ENCODE measurements at places on chromosomes 3 and 15. TPM values are rescaled to one million over a fixed set of nuclear protein-coding genes. Genes with fewer than 3 reads are reported as not detected.

ZPLD1 gene
- not detected for total RNA-seq

FBXL22 gene
- 1.2 TPM for total RNA-seq

CHRNA3 gene
- not detected for total RNA-seq

KNG1 gene
- total RNA-seq, result not detected

ISL2 gene
- not detected for total RNA-seq

ADAMTS9 gene
- not detected for total RNA-seq

FMN1 gene
- 0.08 TPM for total RNA-seq

GPR160 gene
- total RNA-seq, result 10.5 TPM

LRRN1 gene
- 1.4 TPM for total RNA-seq

SLC9C1 gene
- not detected for total RNA-seq

SCN5A gene
- total RNA-seq, result 0.53 TPM

ZNF770 gene
- total RNA-seq, result 43.3 TPM

PLSCR5 gene
- total RNA-seq, result not detected

ZNF774 gene
- total RNA-seq, result 2.4 TPM

KCTD6 gene
- 9.7 TPM for total RNA-seq

SLC24A5 gene
- total RNA-seq, result not detected

SEMA3G gene
- total RNA-seq, result 0.09 TPM

PATL2 gene
- total RNA-seq, result 55.2 TPM

ROBO1 gene
- total RNA-seq, result 5.4 TPM

CRTAP gene
- 36.0 TPM for total RNA-seq

PIK3CB gene
- 17.6 TPM for total RNA-seq

MCF2L2 gene
- total RNA-seq, result 8.2 TPM

WNT7A gene
- 1.5 TPM for total RNA-seq

SEMA6D gene
- not detected for total RNA-seq

MUC20 gene
- total RNA-seq, result 3.0 TPM

LSG1 gene
- 55.2 TPM for total RNA-seq

ABHD17C gene
- total RNA-seq, result 2.1 TPM

BCL2A1 gene
- 33.6 TPM for total RNA-seq

GPR27 gene
- total RNA-seq, result 0.28 TPM

ETV5 gene
- total RNA-seq, result 1.4 TPM

GLDN gene
- total RNA-seq, result not detected

GHRL gene
- total RNA-seq, result 0.53 TPM

CFAP92 gene
- not detected for total RNA-seq

FILIP1L gene
- total RNA-seq, result 2.0 TPM

ZNF660 gene
- total RNA-seq, result 0.65 TPM

TERC gene
- 10.9 TPM for total RNA-seq

GOLGA6L24 gene
- total RNA-seq, result not detected

TAGLN3 gene
- not detected for total RNA-seq

REC114 gene
- total RNA-seq, result not detected

PCYT1A gene
- 64.2 TPM for total RNA-seq

ALCAM gene
- total RNA-seq, result 8.2 TPM

Measured in activated naive CD8-positive, alpha-beta T cell treated with anti-CD3 and anti-CD28 coated beads, Interleukin-2, amount 10 ng/mL, durations not matched to agents 7 days and 5 days (primary cell).